ENCODE measurements at places on chromosomes 12 and 14.

DNA sequence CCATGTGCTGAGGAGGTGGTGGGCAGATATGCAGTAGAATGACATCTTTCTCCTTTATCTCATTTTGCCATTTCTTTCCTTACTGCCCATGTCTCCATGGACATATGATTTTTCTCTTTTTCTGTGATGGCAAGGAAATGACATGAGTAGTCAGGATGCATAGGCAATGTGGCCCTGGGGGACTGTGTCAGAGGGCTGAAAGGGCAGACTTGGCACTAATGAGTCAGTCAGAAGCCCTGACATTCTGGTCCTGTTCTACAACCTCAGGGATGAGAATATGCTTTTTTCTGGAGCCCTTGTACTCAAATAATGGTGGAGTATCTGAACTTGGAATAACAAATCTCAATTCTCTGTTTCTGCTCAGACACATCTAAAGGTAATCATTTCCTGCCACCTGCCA lies 167.8 kb downstream of the TMEM117 start:
- DNase-seq: no peak

GRCh38 chr12:123528858-123529257 lies 4.7 kb downstream of the RILPL1 start:
- DNase-seq: no peak

DNA sequence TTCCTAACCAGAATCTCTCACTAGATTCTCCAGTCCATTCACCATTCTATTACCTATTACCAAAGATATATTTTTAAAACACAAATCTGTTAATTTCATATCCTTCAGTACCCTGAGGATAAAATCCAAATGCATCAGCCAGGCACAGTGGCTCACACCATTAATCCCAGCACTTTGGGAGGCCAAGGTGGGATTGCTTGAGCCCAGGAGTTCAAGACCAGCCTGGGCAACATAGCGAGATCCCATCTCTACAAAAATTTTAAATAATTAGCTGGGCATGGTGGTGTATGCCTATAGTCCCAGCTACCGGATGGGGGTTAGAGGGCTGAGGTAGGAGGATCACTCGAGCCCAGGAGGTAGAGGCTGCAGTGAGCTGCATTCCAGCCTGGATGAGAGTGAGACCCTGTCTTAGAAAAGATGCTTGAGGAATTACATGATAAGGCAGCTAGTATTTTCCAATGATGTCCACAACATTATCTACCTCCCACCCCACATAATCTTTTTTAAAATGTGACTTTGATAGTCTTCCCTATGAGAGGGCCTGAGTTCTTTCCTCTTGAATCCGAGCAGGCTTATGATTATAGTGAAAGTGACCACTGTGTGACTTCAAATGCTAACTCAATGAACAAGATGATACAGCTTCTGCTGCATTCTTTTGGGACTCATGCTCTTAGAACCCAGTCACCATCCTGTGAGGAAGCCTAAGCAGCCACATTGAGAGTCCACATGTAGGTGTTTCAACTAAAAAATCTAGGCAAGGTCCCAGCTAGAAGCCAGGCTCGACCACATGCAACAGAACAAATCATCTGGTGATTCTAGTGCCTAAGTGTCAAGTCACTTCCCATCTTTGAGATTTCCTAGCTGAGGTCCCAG lies 18.0 kb downstream of the HECTD1 start:
- no peak for DNase-seq

DNA sequence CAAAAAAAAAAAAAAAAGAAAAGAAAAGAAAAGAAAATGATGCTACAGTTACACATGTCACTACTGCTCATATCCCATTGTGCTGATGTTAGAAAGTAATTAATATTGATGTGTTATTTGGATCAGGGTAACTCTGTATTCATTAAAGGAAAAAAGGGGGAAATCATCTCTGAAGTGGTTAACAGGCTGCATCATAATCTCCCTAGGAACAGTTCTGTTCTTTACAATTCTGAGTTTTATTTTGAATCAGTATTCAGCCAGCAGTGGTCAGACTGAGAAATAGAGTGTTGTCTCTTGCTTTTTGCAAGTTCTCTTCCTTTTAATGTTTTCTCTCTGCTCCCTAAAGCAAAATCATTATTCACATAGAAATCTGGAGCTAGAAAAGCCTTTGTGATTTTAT lies 128.6 kb upstream of the CRY1 start:
- no peak for DNase-seq

Measured in myocyte (in vitro differentiated cells).